ENCODE measurements at places on chromosomes 1 and 21.

DNA sequence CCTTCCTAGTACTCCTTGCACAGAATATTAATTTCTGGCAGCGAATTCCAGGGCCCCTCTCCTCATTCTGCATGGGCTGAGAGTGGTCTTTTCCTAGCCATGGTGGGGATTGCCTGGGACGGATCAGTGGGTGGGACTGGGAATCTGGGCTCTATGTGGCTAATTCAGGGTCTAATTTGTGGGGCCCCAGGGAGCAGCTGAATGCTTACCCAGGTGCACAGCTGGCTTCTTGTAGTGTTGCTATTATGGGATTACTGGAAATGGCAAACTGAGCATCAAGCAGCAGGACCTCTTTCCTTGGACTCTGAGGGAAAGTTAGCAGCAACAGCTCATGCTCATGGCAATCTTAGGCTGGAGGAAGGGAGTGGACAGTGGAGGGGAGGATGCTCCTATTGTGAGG lies 187.1 kb upstream of the CACNA1E start:
- ATAC-seq, result no peak

DNA sequence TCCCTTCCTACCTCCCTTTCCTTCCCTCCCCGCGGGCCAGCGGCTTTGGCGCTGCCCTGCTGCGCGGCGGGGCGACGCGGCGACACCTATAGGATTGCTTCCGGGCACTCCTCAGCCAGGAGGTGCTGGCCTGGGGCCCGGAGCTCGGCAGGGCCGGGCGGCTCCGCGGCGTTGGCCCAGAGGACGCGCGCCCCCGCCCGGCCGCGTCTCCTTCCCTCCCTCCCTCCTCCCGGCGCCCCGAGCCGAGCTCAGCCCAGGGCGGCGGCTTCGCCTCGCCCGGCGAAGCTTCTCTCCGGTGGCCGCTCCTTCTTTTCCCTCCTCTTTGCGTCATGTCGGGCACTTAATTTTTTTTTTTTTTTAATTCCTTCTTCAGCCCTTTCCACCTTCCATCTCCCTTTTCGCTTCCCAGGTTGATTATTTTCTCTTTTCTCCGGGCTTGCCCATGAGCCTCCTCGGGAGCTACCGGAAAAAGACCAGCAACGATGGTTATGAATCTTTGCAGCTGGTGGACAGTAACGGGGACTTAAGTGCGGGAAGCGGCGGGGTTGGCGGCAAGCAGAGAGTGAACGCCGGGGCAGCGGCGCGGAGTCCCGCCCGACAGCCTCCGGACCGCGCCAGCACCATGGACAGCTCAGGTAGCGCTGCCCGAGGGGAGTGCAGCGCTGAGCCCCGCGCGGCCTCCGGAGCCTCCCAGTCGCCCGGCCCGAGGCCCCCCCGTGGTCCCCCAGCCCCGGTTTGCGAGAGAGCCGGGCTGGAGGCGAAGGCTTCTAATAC lies at the start of gene DNAJC6:
TSS of gene DNAJC6 (plus strand) at position 240 of the 774 bp plus-strand sequence. CDS start at position 443, 203 bp downstream.
- ATAC-seq, result peak; percentile 66

DNA sequence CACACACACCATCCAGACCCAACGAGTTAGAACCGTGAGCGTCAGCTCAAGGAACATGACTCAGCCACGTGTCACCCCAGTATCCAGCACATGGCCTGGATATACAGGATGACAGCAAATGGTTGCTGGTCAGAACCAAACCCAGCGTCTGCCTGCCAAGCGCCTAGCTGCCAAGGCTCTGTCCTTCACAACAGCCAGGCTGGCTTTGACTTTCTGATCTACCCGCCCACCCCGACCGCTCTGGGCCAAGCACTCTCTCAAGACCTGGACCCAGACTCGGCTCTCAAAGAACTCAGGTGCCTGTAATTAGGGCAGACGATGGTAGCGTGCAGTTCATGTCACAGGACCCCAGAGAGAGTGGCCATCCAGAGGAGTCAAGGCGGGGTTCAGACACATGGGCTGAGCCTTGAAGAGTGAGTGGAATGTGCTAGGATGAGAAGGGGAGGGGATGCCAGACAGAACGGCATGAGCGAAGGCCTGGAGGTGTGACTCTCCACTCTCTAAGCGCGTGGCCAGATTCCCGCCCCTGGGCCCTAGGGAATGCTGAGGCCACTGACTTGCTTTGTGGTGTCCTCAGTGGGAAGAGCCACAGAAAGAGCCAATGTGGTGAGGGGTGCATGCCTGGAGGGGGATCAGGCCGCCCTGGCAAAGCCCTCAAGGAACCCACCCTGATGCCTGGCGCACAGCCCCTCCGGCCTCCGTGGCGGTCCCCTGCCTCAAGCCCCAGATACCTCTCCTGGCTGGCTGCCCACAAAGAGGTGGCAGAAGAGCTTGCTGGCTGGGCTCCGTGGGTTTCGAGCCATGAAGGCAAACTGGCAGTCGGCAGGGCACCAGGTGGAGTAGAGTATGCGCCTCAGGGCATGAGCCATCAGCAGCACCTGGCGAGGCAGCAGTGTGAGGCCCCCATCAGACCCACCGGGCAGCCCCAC lies 7.0 kb downstream of the SH2D5 start:
- no peak for ATAC-seq

DNA sequence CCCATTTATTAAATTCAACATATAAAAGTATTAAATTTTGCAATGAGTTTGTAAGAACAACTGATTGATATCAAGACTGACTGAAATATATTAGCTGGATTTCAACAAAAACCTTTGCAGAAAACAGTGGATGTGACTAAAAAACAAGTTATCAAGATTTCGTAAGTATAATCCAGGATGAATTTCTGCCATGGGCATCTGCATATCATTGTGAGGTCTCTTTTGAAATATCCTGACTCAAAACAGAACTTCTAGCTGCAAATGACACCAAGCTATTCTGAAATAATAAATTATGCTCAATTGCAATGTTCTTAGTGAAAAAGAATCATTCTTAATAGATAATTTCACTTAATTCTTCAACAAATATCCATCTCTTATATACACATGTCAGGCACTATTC lies 52.6 kb downstream of the CD34 start:
- no peak for ATAC-seq

DNA sequence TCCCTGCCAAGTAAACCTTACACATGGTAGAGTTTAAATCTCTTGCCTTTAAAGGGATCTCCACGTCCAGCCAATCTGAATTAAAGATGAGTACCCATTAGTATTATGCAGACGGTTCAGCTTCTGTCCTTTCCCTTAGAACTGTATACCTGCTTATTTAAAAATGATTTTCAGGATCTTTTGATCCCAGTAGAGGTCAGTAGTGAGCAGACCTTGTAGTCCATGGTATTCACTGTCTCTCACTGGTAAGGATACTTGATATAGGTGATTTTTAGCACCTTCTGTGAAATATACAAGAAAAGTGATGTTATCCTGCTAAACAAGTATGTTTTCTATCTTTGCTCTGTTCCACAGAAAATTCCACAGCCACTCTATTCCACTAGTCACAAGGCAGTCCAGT lies 1211.6 kb upstream of the ADGRL4 start:
- no peak for ATAC-seq

- ATAC-seq, result no peak
Measured at GRCh38 chr1:107169615-107170014, 28.8 kb downstream of the NTNG1 start.

DNA sequence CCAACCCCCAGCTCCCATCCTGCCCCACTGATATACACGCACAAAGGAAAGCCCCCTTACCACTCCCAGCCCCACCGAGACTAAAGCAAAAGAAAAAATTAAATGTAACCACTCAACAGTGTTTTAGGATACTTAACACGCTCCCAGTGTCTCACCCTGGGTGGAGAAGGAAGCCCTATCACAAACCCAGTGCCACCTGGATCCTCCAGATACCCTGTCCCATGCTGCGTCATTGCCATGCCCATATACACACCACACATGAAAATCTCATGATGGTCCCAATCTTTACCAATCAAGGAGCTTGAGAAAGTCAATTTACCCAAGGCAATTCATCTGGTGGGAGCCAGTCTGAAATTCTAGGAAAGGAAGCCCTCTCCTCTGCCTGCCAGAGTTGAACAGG lies 11.2 kb downstream of the KIAA1614 start:
- ATAC-seq, result no peak

GRCh38 chr1:231923491-231924041 lies 297.0 kb downstream of the DISC1 start:
- no peak for ATAC-seq

DNA sequence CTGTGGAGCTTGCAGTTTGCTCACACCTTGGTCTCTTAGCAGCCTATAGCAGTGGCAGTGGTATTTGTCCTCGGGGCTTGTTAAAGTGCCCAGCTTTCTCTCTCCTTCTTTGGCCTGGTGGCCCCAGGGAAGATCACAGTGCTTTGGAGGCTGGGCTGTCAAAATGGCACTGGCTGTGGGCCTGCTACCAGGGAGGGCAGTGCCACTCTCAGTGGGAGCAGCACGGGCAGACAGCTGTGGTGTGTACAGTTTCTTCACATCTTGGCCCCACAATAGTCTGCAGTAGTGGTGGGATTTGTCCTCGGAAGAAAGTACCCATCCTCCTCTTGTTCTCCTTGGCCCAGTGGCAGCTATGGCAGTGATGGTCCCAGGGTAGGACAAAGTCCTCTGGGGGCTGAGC lies 164.4 kb upstream of the GORAB start:
- no peak for ATAC-seq

- peak; percentile 78 for ATAC-seq
Measured at GRCh38 chr1:42529724-42530181, 66.7 kb downstream of the CCDC30 start.

- ATAC-seq, result no peak
Measured at GRCh38 chr1:25924454-25924853, 18.2 kb upstream of the STMN1 start.

- no peak for ATAC-seq
Measured at GRCh38 chr1:193077991-193078390, 18.6 kb downstream of the RO60 start.

GRCh38 chr1:233667741-233668140 lies 53.8 kb downstream of the KCNK1 start:
- no peak for ATAC-seq

GRCh38 chr1:25338986-25339385 lies 852 bp downstream of the TMEM50A start:
- ATAC-seq, result no peak

- no peak for ATAC-seq
Measured at GRCh38 chr1:155794605-155795245, 62.3 kb downstream of the GON4L start.

DNA sequence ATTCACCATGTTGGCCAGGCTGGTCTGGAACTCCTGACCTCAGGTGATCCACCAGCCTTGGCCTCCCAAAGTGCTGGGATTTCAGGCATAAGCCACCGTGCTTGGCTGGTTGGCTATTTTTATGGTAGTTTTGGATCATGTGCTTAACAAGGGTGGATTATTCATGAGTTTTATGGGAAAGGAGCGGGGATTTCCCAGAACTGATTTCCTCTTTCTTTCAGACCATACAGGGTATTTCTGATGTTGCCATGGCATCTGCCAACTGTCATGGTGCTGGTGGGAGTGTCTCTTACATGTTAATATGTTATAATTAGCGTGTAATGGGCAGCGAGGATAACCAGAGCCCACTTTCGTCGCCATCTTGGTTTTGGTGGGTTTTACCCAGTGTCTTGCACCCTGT lies 3.2 kb downstream of the TRPM2 start:
- ATAC-seq, result no peak

- no peak for ATAC-seq
Measured at GRCh38 chr1:32741413-32742198, 39.0 kb upstream of the SYNC start.

- ATAC-seq, result no peak
Measured at GRCh38 chr1:47755101-47755990, 241.8 kb downstream of the TRABD2B start.

- no peak for ATAC-seq
Measured at GRCh38 chr1:185080422-185080821, 35.1 kb downstream of the RNF2 start.

DNA sequence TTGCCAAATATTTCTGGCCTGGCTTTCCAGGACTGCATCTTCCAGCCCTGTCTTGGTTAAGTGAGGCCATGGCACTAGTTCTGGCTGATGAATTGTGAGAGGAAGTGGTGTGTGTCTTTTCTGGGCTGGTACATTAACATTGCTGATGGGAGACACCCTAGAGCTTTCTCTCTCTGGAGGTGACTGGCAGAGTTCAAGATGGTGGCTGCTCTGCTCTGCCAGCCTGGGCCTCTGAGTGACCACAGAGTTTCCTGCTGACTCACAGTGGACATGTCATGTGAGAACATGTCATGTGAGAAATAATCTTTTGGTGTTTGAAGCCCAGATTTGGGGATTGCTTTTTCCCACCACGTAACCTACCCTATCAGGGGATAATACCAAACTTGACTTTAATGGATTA lies 218.0 kb upstream of the KIAA0040 start:
- ATAC-seq, result no peak

GRCh38 chr1:85313888-85314696 lies 37.7 kb upstream of the BCL10 start:
- no peak for ATAC-seq
